Colonic mucosa (tissue), 4 donors: ENCODE measurements at places on chromosomes 5 and 9.

DNA sequence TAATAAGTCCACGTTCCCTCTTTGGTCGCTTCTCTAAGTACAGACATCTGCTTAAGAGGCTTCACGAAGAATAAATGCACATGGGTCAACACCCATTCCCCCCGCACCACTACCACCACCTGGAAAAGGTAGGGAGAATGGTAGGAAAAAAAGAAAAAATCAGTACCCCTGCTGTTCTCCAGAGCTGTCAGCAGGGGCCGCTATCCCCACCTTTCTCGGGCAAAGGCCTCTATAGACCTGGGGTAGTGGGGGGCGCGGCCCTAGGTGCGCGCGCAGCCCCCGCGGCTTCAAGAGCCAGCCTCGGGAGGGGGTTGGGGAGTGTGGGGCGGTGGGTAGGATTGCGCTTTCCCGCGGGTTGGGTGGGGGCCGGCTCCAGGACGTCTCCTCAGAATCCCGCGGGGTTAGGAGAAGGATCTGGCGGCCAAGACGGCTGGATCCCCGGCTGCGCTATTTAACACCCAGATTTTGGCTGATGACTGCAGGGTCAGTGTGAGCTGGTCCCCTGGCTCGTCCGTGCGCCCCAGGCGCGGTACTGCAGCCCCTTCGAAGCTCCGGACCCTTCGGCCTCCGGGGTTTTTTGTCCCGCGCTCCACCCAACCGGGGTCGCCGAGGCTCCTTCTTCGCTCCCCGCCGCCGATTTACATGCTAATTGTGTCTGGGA lies 1.6 kb upstream of the SEMA6A start:
- DNase-seq: peak; percentile 71

GRCh38 chr5:56466136-56466816 lies 233.1 kb upstream of the ANKRD55 start:
- no peak for DNase-seq

GRCh38 chr5:168680395-168680794 lies 101.2 kb upstream of the PANK3 start:
- DNase-seq: no peak

- DNase-seq: no peak
These were observed 16.3 kb upstream of the STRBP start for GRCh38 chr9:123284656-123285055.

DNA sequence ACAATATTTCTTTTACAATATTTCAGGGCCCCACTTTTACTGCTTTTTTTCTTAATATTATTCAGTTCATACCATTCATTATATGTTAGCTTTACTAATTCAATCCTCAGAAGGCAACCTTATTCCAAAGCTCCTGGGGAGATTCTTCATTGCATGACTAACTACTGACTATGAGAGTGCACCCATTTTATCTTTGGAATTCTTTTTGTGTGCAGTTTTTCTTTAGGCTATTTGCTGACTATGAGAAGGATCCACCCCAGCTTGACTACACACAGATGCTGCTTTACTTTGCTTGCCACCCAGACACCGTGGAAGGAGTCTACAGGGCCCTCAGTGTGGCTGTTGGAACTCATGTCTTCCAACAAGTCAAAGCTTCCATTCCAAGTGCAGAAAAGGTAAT lies 56.9 kb upstream of the IL7R start:
- DNase-seq: no peak

DNA sequence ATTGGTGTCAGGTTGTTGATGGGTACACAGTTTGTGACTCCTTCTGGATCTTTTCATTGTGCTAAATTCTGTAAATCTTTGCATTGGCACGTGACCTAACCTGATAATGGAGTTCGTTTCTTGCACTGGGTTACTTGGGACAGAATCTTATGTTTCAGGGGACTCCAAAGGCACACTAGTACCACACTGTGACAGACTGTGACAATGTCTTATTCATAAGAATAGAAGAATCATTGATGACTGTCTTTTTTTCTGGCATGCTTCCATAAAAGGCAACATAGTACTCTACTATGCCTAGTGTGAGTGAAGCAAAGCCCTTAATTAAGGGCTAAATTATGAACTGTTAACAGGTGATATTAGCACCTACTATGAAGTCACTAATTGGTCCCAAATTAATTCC lies 35.4 kb upstream of the RICTOR start:
- DNase-seq: no peak

GRCh38 chr5:76402251-76402885 lies 717 bp upstream of the IQGAP2 start:
- peak; percentile 53 for DNase-seq

GRCh38 chr9:105296877-105297287 lies 52.4 kb downstream of the SLC44A1 start:
- no peak for DNase-seq

GRCh38 chr9:83200531-83200930 lies 137.6 kb upstream of the RASEF start:
- no peak for DNase-seq

DNA sequence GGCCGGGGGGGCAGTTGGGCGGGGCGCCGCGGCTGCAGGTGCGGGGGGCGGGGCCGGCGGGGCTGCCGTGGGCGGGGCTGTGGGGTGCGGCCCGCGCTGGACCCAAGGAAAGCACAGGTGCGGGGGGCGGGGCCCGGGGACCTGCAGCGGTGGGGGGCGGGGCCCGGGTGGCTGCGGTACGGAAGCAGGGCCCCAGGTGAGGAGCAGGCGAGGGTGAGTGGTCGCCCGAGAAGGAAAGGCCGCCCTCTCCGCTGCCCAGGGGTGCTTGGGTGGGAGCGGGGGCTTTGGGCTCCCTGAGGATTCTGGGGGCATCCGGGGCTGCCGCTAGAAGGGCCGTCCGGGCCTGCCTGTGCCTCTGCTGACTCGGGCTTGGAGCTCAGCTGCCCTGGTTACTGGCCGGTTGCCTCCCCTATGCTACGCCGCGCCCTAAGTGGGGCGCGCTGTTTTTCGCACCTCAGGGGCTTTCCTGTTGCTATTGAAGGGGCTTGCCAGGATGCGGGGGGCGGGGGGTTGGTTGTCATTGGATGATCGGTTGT lies 767 bp downstream of the RALGPS1 start:
- peak; percentile 87 for DNase-seq

GRCh38 chr9:112789473-112789872 lies 38.9 kb downstream of the SNX30 start:
- no peak for DNase-seq

DNA sequence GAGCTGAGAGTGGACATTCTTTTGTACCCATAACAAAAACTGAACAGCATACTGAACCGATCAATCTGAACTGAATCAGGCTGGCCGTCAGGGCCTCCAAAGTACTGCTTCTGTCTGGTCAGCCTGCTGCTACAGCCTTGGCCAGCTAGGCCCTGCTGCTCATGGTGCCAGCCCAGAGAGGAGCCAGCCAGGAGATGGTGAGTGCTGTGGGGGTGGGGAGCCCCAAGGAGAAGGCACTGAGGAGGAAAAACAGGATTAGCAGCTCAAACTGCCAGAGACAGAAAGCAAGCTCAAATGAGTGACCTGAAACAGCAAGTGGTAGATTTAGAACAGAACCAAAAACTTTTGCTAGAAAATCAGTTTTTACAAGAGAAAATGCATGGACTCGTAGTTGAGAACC lies 23.9 kb downstream of the SRP19 start:
- DNase-seq: no peak

DNA sequence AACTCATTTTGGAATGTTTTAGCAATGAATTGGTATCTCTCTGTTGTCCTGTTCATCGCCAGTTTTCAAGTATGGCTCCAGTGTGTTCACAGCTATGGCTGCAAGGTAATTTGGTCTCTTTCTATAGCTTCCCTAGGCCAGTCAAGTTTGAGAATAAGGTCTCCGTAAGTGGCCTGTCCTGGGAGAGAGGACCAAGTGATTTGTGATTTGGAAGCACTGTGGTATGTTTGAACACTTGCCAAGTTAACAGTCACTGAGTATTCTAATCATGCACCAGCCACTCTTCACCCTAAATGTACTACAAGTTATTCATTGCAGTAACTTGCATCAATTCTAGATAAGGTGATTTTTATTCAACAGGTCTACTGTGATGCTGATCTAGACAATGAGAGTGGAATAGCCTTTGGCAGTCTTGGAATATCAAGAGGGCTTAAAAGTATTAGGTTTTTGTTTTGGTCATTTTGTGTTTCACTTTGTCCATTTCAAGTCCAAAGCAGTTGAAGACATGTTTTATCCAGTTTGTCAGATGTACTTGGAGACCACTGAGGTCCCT lies 41.1 kb downstream of the G3BP1 start:
- DNase-seq: no peak

DNA sequence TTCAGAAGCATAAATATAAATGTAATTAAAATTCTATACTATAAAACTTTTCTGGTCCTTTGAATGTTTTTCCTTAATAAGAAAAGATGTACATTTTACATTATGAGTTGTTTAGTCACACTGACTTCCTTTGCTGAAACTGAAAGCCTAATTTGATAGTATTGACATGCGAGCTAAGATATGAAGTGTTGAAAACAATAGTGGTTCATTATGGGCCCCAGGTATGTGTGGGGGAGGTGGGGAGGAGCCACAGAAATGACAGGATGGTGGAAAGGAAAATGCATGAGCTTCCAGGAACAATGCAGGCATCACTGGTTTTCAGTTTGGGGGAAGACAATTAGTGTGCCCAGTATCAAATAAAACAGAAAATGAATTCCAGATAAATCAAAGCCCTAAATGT lies 35.4 kb upstream of the RLN1 start:
- no peak for DNase-seq

DNA sequence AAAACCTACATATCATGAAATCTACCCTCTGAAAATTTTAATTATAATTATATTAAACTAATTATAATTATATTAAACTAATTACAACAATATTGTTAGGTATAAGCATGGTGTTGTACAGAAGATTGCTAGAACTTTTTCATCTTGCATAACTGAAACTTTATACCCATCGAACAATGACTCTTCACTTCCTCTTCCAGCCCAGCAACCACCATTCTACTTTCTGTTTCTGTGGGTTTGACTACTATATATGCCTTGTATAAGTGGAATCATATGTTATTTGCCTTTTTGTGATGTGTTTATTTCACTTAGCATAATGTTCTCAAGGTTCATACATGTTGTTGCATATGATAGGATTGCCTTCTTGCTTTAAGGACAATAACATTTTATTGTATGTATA lies 274.2 kb upstream of the CCNH start:
- DNase-seq: no peak

- no peak for DNase-seq
These were observed 344.7 kb upstream of the SLC30A5 start for GRCh38 chr5:68749077-68749476.

DNA sequence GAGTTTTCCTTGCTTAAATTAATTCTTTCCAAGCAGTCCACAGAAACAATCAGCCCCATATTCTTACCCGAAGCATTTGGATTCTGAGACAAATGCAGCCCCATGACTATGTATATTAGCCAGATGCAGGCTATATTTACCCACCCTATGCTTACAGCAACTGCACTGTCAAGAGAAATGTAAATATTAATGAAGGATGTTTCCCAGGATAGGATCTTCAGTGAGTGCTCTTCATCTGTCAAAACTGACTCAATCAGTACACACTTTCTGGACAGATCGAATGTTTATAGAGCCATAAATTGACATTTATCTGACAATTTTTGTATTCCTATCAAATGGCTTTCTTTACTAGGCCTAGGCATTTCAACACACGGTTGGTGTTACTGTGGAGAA lies 725.3 kb upstream of the SEMA6A start:
- DNase-seq: no peak

- peak; percentile 60 for DNase-seq
These were observed 73.1 kb downstream of the RGS3 start for GRCh38 chr9:113536483-113537228.

DNA sequence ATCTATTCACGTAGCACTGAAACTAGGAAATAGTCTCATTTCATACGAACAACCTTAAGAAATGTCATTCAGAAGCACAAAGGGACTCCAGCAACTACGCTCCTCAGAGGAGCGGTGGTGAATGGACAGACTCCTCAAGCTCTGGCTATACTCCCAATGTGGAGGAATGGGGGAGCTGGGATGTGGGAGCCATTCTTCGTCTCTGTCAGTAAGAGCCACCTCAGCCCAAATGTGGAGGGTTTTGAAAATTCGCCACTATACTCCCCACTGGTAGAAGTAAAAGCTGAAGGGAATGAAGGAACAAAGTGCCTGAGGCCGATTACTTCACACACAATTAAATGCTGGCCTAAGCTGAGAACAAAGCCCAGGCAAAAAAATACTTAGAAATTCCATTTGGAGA lies 96.3 kb downstream of the ADAMTS12 start:
- no peak for DNase-seq

- DNase-seq: no peak
These were observed 753 bp upstream of the STC2 start for GRCh38 chr5:173328844-173329490.

DNA sequence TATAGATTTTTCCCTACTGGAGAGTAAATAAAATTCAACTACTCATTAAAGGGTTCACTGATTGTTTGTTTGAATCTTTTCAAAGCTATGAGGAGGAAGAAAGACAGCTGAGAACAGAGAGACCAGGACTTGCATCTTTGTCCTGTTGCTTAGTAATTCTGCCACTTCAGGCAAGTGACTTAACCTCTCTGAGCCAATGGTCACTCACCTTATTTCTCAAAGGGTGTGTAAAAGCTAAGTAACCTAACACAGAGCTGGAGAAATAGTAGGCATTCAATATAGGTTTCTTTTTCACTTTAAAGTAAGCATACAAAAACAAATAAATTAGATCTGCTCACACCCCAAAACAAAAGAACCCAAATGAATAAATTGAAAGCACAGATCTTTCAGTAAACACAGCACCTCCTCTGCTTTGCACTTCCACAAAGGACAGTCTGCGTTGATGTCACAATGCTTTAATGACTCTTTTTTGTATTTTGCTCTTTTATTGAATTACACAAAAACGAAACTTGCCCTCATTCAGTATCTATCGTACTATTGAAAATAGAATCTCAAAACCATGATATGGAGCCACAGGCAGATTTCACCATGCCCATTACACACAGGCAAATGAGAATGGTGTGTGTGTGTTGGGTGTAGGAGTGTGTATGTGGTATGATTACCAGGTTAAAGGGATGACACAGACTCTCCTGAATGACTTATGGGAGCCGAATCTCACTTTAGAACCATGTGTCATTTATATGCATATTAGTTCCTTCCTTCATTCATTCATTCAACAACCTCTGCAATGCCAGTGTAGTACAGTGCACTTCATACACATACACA lies 166.0 kb downstream of the EBF1 start:
- no peak for DNase-seq

DNA sequence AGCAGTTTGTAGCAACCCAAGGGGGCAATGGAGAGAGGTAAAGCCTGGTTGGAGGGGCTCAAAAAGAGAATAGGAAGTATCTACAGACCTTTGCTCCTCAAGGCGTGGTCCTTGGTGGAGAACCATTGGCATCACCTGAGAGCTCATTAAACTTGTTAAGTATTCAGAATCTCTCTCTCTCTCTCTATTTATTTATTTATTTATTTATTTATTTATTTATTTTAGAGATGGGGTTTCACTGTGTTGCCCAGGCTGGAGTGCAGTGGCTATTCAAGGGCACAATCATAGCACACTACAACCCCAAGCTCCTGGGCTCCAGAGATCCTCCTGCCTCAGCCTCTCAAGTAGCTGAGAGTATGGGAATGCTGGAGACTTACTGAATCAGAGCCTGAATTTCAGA lies 193.1 kb upstream of the ADCY2 start:
- no peak for DNase-seq
